ENCODE measurements at places on chromosomes 4 and X.
A peak's percentile ranks its signal among the peaks of the same experiment; 100 is the strongest.

DNA sequence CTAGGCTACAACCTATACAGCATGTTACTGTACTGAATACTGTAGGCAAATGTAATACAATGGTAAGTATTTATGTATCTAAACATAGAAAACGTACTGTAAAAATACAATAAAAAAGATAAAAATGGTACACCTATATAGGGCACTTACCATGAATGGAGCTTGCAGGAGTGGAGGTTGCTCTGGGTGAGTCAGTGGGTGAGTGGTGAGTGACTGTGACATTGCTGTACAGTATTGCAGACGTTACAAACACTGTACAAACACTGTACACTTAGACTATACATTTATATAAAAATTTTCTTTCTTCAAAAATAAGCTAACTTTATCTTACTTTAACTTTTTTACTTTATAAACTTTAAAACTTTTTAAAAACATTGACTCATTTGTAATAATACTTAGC, 190.3 kb upstream of the NR3C2 start:
- DNase-seq, result no peak

GRCh38 chr4:1253831-1254230, 4.9 kb upstream of the CTBP1 start:
- no peak for DNase-seq

DNA sequence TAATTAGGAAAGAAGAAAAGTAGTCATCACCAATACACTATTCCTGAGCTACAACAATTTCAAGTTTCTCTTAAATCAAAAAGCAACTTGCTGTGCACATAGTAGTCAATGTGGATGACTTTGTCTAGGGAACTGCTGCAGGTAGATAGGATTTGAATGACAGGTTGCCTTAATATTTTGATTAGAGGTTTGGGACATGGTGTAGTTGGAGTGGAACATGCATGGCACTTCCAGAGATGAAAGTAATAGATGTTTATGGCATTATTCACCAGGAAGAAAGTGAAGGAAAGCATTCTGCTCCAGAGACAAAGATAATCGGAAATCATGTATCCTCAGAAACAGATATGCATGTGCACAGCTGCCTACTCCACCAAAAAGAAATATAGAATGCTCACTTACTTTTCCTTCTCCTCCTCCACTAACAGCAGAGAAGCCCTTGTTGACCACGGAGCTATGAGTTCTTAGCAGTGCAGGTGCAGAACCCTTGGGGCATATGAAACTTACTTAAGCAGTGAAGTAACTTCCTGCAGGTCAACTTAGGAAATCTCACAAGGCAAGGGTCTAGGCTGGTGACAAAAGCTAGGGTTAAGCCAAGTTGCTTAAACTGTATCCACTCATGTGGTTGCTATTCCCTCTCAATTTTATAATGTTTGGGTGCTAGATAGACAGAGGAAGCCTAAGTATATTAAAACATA, 390.8 kb downstream of the HNRNPD start:
- DNase-seq, result no peak

- no peak for DNase-seq
Observed at GRCh38 chr4:105389167-105389566, 84.7 kb downstream of the PPA2 start.

DNA sequence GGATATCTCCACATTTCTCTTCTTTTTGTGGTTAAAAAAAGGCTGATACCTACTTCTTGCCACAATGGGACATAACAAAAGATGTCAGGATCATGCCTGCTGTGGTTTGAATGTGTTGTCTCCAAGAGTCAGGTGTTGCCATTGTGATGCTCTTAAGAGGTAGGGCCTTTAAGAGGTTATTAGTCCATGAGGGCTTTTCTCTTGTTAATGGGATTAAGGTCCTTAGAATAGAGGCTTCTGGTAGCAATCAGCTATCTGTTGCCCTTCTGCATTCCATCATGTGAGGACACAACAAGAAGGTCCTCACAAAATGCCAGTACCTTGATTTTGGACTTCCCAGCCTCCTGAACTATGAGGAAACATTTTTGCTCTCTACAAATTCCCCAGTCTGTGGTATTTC, 191.4 kb downstream of the GBA3 start:
- DNase-seq, result no peak

GRCh38 chr4:180058691-180059215, 2184.4 kb upstream of the TENM3 start:
- peak; percentile 16 for DNase-seq

- DNase-seq, result no peak
Observed at GRCh38 chrX:107204068-107204605, 2.1 kb downstream of the NUP62CL start.

GRCh38 chr4:95694411-95694810, 145.5 kb upstream of the PDHA2 start:
- DNase-seq, result no peak

- DNase-seq, result no peak
Observed at GRCh38 chr4:167906851-167907250, 185.5 kb upstream of the ANXA10 start.

- DNase-seq, result no peak
Observed at GRCh38 chrX:155143959-155144548, 72.2 kb upstream of the VBP1 start.

- DNase-seq, result no peak
Observed at GRCh38 chrX:16319929-16320328, 152.6 kb downstream of the MAGEB17 start.

DNA sequence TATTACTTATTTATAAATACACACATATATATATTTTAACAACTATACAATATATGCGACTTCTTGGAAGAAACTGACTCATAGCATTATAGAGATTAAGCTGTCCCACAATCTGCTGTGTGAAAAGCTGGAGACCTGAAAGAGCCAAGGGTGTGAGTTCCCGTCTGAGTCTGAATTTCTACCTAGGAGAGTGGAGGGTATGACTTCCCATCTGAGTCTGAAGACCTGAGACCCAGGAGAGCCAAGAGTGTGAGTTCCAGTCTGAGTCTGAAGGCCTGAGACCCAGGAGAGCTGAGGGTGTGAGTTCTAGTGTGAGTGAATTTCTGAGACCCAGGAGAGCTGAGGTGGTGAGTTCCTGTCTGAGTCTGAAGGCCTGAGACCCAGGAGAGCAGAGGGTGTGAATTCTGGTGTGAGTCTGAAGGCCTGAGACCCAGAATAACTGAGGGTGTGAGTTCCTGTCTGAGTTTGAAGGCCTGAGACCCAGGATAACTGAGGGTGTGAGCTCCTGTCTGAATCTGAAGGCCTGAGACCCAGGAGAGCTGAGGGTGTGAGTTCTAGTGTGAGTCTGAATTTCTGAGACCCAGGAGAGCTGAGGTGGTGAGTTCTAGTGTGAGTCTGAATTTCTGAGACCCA, 8.9 kb upstream of the P2RY8 start:
- no peak for DNase-seq

DNA sequence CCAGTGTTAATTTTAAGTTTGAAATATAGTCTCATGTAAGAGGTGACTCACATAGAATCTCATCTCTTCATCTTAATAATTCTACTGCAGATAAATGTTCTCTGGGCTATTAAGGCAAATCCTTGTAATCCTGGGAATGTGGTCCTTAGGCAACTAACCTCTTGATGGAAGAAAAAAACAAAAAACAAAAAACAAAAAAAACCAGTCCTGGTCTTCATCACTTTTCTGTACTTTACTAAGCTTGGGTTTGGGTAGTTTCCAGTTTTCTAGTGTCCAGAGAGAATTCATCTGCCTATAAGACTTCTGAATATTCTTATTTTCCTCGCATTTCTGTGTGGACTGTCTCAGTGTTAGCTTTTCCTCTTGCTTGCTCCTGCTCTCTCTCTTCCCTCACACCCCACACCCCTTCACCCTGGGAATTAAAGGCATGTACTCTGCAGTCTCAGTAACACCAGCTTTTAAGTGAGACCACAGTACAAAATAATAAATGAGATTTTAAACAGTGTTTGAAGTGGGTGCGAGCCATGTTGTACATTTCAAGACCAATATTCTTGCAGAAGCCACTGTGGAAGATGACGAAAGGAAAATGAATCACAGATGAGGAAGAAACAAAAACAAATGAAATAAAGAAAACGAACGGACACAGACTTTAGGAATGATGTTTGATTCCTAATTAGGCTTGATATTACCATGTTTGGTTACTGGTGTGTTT, 51.7 kb downstream of the HAND2 start:
- DNase-seq, result no peak

DNA sequence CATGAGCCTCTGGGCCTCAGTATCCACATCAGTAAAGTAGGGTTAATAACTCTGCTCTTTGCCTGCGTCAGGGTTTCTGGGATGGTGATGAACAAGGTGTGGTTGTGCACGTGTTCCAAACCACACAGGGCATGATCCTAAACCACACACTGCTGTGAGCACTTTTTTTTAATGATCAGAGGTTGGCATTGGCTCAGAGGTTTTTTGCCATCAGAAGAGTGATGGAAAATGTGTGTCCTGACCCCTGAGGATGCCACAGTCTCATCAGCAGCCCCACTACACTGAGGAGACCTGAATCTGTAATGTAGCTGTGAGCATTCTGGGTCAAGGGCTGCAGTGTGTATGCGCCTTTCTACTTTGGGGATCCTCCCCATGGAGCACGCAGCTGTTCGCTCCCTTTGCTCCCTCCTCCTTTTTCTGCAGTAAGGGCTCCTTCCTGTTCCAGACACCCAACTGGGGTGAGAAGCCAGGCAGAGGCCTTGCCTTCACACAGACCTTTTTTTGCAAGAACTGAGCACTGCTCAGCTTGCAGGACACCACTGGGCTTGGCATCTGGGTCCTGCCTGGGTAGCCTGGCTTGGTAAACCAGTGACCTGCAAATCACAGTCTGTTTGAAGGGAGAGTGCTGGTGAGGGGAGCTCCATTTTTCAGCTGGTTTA, 87.5 kb downstream of the MAMLD1 start:
- DNase-seq, result no peak

GRCh38 chr4:183080372-183081115, 18.5 kb upstream of the WWC2 start:
- no peak for DNase-seq

GRCh38 chr4:89757154-89757719, 79.7 kb downstream of the SNCA start:
- no peak for DNase-seq

DNA sequence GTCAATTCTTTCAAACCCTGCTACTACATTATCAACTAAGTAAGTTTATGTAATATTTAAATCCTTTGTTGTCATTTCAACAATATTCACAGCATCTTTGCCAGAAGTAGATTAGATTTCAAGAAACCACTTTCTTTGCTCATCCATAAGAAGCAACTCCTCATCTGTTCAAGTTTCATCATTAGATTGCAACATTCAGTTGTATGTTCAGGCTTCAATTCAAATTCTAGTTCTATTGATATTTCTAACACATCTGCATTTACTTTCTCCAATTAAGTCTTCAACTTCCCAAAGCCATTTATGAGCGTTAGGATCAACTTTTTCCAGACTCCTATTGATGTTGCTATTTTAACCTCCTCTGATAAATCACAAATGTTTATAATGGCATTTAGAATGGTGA, 66.1 kb downstream of the BMP3 start:
- DNase-seq, result no peak

- DNase-seq, result no peak
Observed at GRCh38 chr4:173088144-173088543, 80.5 kb upstream of the GALNT7 start.

GRCh38 chr4:150849016-150849415, 166.1 kb downstream of the LRBA start:
- DNase-seq, result peak; percentile 5

DNA sequence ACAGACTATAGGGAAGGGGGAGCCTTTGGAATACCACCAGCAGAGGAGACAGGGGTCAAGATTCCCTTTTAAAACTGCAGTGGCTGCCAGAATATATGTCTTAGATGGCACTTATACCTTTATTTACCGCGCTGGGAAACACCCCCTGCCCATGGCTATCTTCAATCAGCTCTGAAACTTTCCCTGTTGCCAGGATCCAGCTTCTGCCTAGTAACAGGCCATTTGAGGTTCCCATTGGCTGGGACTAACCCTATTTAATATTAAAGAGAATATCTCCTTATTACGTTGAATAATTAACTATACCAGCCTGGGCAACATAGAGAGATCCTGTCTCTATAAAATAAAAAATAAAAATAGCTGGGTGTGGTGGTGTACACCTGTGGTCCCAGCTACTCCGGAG, 23.8 kb downstream of the SOWAHB start:
- no peak for DNase-seq

DNA sequence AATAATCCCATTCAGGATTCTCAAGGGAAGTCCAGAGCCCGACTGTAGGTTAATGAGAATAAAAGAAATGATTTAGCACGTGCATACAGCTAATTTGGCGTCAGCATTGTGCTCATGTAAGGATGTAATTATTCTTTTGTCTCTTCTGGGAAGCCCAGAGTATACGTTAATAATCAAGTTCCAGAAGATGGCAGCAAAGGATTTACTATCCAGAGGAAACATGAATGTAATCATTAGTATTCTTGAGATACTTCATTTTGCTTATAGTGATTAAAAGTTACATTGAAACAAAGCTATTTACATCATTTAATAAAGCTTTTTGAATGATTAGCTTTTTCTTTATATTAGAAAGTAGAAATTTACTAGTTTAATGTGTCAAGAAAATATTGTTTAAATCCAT, 27.1 kb upstream of the MAP9 start:
- no peak for DNase-seq

DNA sequence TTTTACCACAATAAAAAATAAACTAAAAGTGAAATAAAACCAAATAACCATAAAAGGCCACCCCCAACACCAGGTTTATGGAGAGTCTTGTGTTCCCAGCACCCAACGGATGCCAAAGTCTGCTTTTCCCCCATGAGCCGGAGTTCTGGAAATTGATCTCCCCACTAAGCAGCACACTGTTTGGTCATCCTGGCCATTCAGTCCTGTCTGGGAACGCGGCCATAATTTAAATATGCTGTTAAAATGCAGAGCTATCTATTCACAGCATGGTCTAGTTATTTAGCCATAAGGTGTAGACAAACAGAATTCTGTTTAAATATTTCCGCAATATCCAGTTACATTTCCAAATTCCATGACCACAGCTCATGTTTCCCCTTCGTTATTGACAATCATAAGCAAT, 129.6 kb upstream of the TBL1X start:
- DNase-seq, result no peak

DNA sequence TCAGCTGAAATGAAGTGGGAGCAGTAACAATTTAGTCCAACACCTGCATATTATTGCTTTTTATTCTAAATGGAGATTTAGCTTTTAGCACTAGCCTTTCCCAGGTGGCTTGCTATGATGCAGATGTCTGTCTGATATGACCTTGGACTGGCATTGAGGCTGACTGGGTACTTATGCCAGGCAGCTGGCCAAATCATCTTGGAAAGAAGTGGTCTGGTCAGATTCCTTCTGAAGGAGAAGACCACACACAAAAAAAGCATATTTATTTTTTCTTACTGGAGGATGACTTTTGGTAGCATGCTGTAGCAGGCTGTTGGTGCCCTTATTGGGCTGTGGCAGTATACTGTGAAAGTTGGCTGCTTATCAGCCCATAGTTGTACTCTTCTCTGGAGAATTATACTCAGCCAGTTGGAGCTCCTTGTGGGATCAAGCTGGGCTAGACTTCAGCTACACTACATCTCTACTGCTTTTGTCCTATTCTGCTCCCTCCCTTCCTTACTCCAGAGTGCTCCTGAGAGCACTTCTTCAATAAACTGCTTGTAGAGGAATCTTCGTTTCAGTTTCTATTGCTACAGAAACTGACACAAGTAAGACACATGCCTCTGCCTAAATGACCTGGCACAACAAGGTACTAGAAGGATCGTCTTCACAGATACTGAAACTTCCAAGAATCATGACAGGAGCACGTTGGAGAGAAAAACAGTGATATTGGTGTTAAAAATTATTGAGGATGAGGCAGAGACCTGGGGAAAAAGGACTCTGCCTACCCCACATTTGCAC, 196.8 kb upstream of the RPS6KA3 start:
- no peak for DNase-seq
